MG63 (cell line): ENCODE measurements at places on chromosomes 2 and 18. TPM values are rescaled to one million over a fixed set of nuclear protein-coding genes. Genes with fewer than 3 reads are reported as not detected.

DNA sequence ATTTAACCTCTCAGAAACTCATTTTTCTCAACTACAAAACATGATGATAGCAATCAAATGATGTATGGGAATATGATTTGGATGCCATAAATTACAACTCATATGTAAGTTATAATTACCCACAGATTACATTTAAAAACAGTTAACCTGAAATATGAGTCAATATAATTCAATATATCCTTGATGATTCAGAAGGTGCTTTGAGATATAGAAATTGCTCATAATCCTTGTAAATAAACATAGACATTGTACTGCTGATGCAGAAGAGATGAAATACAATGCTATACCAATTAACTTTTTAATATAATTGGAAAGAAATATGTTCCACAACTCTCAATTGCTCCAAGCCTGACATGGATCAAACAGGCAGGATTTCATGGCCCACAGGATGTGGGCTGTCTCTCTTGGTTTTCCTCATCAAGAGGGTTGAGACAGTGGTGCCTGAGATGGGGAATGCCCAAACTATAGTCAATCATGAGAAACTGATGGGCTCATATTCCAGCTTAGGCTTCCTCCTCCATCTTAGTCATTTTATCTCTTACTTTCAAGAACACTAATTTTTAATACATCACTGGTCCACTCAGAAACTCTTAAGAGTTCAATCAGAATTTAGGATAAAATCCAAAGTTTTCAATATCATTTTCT, 49.4 kb downstream of the NCKAP5 start:
- DNase-seq, result no peak

SNRPD1 gene
- total RNA-seq, result 9.6 and 10.1 TPM in 2 replicates

DNA sequence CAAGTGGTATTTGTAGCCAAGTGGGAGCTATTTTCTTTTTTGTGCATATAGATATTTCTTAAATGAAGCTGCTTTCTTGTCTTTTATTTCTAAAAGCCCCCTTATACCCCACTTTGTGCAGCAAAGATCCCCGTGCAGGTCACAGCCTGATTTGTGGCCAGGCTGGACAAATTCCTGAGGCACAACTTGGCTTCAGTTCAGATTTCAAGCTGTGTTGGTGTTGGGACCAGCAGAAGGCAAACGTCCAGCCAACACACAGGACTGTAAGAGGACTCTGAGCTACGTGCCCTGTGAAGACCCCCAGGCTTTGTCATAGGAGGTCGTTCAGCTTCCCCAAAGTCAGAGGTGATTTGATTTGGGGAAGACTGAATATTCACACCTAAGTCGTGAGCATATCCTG, 21.9 kb downstream of the FOSL2 start:
- DNase-seq, result no peak

DNA sequence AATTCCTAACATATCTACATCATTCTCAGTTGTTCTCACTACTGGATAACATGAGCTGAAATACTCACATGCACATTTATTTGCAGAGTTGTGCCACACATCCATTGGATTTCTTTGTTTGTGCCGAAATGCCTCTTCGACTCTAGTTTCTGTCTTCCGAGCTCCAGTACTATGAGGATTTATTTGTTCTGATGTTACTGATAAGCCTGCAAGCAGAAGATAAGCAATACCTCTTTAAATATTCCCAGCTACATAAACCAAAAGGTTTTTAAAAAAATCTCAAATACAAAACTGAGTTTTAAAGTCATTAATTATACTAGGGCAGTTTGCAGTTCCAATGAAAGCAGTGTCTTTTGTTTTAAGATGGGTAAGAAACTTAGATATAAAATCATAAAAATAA, 164.8 kb downstream of the ATAD2B start:
- no peak for DNase-seq

DNA sequence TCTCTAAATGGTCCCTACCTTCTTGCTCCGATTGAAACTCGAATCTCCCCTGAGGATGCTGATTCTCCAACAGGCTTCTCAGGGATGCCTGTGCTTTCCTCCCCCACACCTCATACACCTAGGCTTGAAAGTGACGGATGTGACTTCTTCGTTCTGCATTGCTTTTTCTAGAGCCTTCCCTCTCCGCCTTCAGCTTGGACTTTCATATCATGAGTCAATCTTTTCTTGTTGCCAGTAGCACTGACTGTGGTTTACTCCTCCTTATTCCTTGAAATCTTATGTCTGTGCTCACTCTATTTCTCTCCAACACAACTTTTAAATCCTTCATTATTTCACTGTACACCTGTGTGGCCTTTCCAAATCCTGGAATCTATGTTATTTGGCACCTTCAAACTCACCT, 451.4 kb downstream of the TMX3 start:
- DNase-seq, result no peak

PREPL gene
- 48.3 and 102 TPM in 2 replicates for total RNA-seq

NT5DC4 gene
- total RNA-seq, result not detected in 2 replicates

RTP5 gene
- total RNA-seq, result not detected in 2 replicates
